ENCODE measurements at places on chromosomes 2 and 18.

GRCh38 chr2:180742801-180743200, 237.6 kb upstream of the UBE2E3 start:
- DNase-seq, result no peak

DNA sequence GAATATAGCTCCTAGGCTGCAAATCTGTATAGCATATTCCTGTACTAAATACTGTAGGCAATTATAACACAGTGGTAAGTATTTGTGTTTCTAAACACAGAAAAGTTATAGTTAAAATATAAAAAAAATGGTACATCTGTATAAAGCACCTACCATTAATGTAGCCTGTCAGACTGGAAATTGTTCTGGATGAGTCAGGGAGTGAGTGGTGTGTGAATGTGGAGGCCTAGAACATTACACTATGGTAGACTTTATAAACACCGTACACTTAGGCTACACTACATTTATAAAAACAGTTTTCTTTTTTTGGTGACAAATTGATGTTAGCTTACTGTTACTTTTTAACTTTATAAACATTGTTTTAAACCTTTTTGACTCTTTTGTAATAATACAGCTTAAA, 226.3 kb downstream of the CCDC85A start:
- DNase-seq, result no peak

GRCh38 chr2:69026691-69027459, 13.9 kb downstream of the ANTXR1 start:
- DNase-seq, result no peak

DNA sequence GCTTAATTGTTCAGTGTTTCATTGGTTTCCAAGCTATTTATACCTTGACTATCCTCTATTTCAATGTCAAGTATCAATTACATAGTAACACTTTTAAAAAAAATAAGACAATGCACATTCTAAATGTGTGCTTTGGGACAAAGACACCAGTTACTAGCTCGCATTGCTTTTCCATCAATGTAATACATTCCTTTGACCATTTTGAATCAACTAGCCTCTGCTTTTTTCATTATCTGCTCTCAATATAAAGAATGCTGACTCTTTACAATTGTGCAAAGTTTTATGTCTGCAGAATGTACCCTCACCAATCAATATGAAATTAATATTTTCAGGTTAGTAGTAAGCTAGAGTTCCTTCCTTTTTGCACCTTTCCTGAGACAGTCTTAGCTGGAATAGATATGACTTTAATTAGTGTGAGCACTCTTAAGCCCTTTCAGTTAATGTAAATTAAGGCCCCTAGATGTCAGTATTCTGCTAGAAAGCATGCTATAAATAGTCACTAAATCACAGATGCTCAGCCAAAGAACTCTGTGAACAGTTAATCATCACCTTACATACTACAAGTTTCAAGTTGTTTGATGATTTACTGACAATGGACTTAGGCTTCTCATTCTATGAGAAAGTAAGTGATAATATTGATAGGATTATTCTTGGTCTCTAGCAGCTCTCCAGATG, 413.6 kb downstream of the PTH2R start:
- DNase-seq, result no peak

DNA sequence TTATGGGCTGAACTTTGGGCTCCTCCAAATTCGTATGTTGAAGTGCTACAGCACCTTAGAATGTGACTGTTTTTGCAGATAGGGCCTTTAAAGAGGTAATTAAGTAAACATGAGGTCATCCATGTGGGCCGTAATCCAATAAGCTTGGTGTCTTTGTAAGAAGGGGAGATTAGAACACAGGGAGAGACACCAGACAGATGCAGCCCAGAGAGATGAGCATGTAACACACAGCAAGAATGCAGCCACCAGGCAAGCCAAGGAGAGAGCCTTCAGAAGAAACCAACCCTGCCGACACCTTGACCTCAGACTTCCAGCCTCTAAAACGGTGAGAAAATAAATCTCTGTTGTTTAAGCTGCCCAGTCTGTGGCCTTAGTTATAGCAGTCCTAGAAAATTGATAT, 74.3 kb downstream of the HRH4 start:
- no peak for DNase-seq

GRCh38 chr2:218161644-218162043, 5.1 kb downstream of the CXCR1 start:
- no peak for DNase-seq

GRCh38 chr2:174878537-174879147, 114.4 kb upstream of the CHRNA1 start:
- peak; percentile 33 for DNase-seq

GRCh38 chr18:76495006-76495370, at the start of gene ZNF516:
TSS of gene ZNF516 (minus strand) at chr18:76495242. CDS start at chr18:76443054, 52,188 bp downstream.
- no peak for DNase-seq

- no peak for DNase-seq
Measured at GRCh38 chr2:82023710-82024109, 1719.2 kb upstream of the LRRTM1 start.

DNA sequence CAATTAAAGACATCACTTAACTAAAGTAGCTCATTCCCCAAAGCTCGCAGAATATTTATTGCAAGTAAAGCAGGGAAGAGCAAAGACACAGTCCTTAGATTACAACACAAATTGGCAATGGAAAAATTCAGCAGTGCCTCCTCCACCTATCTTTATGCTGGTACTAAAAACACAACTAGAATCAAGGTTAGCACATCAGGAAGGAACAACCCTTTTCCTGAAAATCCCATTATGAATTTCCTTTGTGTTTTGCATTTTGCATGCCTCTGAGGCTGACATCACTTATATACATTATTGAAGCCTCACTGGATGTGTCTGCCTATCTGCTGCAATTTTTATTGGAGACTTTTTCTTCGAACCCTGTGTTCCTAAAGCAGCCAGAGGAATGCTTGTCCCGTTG, 193.8 kb upstream of the STK17B start:
- no peak for DNase-seq

- DNase-seq, result no peak
Measured at GRCh38 chr18:79217979-79218604, 148.9 kb downstream of the ATP9B start.

- DNase-seq, result no peak
Measured at GRCh38 chr2:15993232-15993610, 52.9 kb downstream of the MYCN start.

DNA sequence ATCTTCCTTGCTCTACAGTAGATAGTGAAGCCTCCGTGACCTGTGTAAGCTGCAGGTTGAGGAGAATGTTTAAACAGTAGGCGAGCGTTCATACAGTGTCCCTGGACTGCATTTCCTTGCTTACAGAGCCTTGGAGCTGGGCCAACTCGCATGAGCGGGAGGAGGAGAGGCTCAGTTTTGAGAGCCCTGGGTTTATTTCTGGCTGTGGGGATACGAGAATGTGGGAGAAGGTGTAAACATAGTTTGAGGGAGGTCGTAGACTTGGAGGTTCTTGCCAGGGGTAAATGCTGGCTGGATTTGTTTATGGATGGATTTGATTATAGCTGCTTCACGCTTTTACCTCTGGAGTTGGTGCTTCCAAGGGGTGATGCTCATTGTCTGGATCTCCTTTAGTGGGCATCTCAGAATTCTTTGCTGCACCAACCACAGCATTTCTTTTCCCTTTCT, 20.8 kb downstream of the CRIM1 start:
- DNase-seq, result no peak

DNA sequence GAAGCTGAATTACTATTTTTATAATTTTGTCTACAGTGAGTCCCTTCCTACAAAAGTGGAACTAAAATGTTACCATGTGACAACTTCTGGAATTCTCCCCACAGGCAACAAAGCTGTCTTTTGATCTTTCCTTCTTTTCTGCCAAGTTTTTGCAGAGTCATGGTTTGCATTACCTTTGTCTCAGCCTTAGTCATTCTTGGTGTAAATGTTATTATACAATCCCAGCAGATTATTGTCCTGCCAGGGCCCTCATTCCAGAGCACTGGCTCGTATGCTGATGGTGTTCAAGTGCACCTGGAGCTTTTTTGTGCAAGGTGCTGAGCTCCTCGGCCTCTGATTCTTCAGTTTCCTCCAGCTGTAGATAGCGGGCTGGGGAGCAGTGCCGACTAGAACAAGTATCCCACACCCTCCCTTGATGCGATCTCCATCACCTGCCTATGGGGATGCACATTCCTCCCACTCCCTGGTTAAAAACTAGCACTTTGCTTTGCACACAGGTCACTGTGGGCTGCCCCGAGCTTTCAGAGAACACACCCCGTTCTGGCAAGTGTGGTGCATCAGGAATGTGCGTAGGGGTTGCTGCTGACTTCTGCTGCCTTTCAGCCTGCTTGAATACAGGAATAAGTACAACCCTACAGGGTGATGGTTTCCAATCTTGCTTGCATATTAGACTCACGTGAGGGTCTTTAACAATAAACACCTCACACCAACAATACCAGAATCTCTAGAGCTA, 263.6 kb downstream of the RNF144A start:
- no peak for DNase-seq

DNA sequence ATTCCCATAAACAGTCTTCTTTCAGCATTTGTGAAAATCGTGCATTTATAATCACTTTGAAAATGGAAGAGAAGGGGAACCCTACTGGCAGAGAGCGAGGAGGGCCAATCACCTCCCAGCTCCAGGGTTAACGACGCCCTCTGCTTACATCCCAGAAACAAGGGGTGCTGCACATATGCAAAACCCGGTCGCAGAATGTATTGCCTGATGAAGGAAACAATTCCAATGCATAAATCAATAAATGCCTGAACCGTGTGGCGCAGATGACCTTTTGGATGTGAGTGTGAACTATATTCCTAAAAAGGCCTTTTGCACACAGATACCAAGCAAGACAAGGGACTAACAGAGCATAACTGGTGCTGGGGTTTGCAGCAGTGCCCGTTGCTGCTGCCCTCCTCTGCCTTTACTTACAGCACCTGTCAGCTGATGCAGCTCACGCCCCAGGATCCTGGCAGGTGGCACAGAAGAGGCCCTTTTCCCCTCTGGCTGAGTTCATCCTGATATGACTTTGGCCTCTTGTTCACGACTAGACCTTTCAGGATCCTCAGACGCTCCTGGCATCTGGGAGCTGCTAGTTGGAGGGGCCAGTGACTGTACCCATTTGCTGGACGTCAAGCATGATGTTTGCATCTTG, 67.8 kb downstream of the MYT1L start:
- DNase-seq, result no peak

GRCh38 chr2:218320704-218321336, 28.5 kb upstream of the TMBIM1 start:
- no peak for DNase-seq

DNA sequence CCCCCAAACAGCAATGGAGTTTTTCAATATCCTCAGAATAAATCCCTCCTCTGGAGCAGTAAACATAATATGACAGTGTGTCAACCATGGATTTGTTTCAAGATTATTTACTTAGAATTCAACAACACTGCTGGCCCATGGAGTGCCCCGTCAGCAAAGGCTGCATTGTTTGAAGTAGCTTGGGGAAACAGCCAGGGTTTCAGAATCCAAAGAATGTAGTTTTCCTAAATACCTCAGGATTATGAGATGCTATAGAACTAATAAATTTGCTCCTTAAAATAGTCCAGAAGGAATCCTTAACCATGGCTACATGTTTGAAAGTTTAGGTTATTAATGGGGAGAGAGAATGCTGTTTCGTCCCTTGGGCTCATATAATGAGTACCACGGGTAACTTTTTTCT, 13.1 kb upstream of the CETN1 start:
- DNase-seq, result no peak

GRCh38 chr2:216626168-216626874, 6.9 kb upstream of the IGFBP2 start:
- DNase-seq, result no peak

DNA sequence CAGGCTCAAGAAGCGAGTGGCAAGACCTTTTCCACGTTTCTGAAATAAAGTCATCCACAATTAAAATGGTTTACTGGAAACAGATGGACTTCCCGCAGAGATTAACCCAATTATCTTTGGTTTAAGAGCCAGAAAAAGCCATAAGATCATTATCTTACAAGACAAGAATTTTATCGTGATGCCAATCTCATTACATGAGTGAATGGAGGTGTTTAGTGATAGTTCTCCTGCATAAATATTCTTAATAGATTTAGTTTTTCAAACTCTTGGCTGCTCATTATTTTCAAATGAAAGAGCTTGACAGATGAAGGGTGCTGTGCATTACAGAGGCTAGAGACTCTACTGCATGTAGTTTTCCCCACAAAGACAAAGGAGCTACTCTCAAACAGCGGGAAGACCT, 1028.4 kb upstream of the PIK3C3 start:
- no peak for DNase-seq

- no peak for DNase-seq
Measured at GRCh38 chr18:3468833-3469232, 18.9 kb downstream of the TGIF1 start.

- DNase-seq, result no peak
Measured at GRCh38 chr2:14619441-14619840, 13.1 kb upstream of the LRATD1 start.

DNA sequence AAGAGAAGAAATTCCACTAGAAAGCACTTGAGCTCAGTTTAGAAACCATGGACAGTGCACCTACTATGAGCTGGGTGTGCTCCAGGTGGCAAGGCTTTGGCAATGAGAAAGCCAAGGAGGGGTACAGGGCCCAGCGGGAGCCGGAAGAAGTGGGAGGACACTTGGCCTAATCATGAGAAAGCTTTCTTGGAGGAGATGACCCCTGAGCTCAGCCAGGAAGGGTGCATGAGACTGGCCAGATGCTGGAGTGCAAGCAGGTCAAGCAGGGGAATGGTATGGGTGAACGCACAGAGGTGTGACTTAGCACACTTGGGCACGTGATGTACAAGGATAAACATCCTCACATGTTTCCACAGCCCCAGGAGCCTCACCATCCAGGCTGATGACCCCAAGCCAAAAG, 97.2 kb upstream of the GLI2 start:
- no peak for DNase-seq

DNA sequence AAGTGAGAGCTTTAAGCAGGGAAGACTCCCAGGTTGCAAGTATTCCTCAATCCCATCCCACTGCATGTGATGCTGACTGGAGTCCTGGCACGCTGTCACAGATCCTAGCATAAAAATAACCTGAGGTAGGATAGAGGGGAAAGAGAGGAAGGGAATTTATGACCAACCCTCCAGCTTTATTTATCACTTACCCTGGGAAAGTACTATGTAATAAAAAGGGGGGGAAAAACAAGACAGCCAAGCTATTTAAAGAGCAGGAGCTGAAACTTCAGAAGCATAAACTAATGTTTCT, 122.2 kb downstream of the SLC8A1 start:
- no peak for DNase-seq

GRCh38 chr2:240792629-240793312, 27.2 kb downstream of the KIF1A start:
- DNase-seq, result no peak

- DNase-seq, result no peak
Measured at GRCh38 chr2:240383099-240383758, 52.2 kb upstream of the GPC1 start.

- no peak for DNase-seq
Measured at GRCh38 chr18:60554967-60555366, 182.4 kb upstream of the MC4R start.

GRCh38 chr18:14781671-14782070, 33.7 kb downstream of the ANKRD30B start:
- DNase-seq, result no peak
